HS-27A (cell line): ENCODE measurements at places on chromosomes 16 and 17.
A peak's percentile ranks its signal among the peaks of the same experiment; 100 is the strongest.

GRCh38 chr17:46822388-46822921 lies 4.0 kb upstream of the WNT3 start:
- DNase-seq: no peak

- peak; percentile 39 for DNase-seq
Observed at GRCh38 chr17:80761110-80761871, 216.7 kb downstream of the RPTOR start.

GRCh38 chr16:65287307-65287706 lies 165.4 kb upstream of the CDH11 start:
- DNase-seq: no peak

DNA sequence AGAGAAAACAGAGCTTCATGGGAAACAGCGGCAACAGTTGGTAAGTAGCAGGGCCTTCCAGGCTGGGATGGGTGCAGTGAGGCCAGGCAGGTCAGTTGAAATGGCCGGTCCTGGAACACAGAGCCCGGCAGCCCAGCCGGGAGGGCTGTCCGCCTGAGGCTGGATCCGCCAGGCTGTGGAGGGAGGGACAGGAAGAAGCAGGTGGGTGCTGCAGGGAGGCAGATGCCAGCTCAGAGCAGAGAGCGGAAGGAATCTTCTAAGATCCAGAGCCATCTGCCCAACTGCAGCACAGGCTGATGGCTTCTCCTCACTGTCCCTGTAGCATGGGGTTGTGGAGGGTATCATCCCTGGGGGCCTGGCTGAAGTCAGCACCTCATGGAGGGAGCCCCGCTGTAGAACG lies 599 bp downstream of the RNF112 start:
- DNase-seq: no peak

DNA sequence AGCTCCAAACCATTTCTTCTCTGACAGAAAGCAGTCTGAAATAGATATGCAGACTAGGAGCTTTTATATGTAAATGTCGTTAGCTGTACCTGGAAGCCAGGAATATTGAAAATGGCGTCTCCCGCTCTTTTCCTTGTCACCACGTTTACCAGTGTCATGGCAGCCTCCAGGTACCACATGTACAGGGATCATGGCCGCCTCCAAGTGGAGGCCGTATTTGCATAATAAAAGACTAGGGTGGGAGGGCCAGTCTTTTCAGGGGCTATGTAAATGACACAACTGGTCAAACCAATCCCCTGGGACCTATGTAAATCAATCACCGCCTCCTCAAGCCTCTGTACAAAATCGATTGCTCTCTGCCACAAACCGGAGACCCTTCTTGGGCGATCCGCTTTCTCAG lies 54.3 kb downstream of the MYOCD start:
- DNase-seq: no peak
